Panc1 (cell line): ENCODE measurements at places on chromosomes 2 and 18.

DNA sequence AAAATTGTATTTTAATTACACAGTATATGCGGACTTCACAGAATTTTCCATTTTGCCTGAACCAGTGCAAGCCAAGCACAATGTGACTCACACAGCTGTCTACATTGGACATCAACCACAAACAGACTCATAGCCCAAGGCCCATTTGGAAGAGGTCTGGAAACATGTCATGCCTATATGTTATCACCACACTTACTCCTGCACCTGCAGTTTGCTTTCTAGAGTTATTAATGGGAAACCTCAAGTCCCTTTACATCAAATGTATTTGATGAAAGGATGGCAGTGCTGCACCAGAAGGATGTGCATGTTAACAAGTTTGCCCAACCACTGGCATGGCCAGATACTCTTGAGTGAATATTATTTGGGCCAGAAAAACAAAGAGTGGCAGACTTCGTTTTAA, 548.9 kb upstream of the CDH2 start:
- DNase-seq, result no peak

DNA sequence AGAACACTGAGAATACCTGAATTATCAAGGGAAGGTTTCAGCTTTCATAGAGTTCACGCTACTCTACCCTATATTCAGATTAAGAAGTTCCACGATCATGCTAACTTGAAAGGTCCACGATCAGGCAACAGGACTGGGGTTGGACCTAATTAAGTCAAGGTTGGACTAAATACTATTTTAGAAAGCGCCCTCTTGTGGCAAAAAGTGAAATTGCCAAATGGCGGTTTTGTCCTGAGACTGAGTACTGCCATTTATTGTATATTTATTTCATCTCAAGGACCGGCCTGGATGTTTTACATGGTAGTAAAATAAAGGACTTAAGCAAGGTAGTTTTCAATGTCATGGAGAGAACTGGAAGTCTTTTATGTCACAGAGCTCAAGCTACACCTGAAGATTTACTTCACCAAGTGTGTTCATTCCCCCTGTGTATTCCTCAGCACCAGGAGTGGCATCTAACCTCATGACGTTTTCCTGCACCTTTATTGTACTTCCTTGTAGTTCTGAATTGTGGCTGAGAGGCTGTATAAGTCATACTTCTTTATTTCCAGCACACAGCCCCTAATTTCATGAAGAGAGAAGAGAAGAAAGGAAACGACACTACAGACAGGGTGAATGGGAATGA, 56.8 kb downstream of the SRD5A2 start:
- DNase-seq, result peak; percentile 33

GRCh38 chr18:26190506-26190905, 35.7 kb upstream of the TAF4B start:
- no peak for DNase-seq

DNA sequence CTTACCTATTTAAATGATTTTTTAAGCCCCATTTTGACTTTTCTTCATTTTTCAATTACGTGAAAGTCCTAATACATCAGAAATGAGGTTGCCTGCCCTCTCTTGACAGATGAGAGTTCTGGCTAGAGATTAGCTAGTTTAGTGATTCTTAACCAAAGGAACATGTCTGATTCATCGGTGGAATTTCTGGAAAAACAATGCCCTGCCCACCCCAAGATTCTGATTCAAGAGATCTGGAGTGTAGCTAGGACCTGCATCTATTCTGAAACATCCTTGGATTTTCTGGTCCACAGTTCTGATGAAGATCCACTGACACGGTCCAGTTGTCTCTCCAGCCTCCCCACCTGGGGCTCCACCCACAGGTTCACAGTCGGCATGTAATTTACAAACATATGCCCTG, 111.2 kb downstream of the KLF7 start:
- DNase-seq, result no peak

DNA sequence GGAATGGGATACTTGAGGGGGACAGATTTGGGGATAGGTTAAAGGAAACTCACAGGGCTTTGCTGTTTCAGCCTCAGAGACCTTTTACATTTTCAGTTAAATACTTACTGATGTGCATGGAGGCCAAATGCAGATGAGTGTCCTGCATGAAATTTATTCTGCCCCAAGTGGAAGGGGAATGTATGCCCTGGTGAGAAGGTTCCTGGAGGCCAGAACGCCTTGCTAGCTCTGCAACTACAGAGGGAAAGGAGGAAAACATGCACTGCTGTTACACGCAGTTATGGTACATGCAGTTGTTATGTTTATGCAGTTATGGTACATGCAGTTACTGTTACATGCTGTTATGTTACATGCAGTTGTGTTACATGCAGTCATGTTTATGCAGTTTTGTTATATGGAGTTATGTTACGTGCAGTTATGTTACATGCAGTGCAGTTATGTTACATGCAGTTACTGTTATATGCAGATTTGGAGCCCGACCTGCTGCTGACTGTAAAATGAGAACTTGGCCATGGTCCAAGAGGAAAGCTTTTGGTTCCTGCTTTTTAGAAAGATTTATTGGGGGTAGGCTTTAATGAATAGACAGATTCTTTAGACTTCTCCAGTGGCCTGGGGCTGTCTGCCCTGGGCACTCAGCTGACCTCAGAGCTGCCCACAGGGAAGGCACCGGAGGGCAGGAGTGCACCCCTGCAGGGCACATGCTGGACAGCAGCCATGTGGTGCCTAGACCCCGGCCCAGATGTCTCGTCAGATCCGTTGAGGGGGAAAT, 84.1 kb downstream of the LDLRAD4 start:
- DNase-seq, result no peak

GRCh38 chr2:77629539-77629938, 107.4 kb upstream of the LRRTM4 start:
- DNase-seq, result no peak

DNA sequence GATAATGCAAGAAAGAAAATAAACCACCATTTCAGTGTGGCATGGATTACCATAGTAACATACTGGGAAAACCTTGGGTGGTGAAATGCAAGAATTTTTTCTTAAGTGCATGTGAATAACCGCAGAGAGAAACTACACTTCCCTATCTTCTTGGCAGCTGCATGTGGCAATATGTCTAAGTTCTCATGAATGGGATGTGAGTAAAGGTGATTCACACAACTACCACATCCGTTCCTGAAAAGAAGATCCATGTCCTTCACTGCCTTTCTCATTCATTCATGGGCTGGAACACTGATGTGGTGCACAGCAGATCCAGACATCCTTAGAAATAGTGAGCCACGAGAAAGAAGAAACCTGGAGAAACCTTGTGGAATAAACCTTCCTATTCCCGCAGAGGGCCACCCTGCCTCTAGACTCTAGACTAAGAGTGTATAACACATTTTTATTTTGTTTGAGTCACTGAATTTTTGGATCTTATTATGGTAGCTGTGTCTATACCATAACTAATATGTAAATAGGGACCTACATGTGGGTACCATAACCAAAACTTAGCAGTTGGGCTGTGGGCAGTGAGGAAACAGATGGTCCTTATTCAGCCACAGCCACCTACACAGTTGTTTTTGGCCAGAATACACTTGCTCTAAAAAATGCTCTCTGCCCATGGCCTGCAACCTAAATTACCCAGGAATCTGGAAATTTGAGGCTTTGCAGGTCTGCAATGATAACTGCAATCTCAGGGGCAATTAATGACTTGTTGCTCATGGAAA, 573.3 kb downstream of the LRP1B start:
- peak; percentile 25 for DNase-seq

- DNase-seq, result no peak
Observed at GRCh38 chr2:50514901-50515300, 517.0 kb downstream of the NRXN1 start.

DNA sequence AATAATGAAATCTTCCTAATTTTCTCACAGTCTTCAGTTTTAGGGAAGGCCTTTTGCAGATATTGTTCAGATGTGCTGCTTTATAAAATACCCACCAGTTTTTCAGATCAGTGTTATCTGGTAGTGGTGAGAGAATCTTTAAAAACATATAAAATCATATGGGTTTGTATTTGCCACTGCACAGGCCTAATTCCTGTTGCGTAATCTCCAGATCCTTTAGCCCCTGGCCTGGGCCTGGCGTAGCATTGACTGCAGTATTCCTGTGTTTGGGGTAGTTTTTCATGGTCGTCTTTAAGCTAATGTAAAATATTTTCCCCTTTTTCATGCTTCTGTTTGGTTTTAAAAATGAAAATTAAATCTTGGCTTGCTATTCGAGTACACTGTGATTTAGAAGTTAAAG, 43.2 kb downstream of the TSHZ1 start:
- no peak for DNase-seq

DNA sequence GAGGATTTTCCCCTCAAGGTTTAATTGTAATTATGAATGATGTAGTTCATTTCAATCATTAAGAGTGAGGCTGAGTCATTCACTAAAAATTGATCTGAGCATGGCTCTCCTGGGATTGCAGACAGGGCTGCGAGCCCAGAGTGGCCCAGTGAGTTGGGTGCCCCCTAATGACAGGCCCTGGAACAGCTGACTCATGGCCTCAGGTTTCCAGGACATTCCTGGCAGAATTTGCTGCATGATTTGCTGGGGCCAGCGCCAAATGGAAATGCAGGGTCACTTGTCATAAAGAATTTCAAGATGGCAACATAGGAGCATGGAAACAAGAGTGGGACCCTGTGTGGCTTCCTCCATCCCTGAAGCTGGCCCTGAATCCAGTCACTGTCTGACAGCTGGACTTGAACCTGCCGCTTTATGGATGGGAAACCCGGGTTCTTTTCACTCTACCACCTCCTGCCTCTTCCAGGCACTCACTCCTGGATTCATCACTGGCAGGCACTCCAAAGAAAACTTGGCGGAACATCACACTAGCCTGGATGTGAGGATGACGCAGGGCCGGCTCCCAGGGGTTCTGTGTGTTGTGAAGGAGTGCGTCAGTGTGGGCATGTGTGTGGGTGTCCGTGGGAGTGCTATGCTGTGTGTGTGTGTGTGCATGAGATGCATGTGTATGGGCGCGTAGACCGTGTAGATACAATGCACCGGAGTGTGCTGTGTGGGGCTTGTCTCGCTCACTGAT, 15.2 kb downstream of the OTOF start:
- no peak for DNase-seq

DNA sequence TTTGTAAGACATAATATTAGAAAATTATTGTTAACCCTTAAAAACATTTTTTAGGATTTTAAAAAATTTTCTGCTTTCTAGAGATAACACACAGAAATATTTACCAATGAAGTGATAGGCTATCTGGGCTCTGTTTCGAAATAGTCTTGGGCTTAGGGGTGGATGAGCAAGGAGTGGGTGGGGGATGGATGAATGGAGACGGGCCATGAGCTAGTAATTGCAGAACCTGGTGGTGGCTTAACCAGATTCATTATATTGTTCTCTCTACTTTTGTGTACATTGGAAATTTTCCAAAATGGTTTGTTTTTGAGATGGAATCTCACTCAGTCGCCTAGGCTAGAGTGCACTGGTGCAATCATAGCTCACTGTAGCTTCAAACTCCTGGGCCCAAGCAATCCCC, 89.6 kb downstream of the TCF7L1 start:
- no peak for DNase-seq

DNA sequence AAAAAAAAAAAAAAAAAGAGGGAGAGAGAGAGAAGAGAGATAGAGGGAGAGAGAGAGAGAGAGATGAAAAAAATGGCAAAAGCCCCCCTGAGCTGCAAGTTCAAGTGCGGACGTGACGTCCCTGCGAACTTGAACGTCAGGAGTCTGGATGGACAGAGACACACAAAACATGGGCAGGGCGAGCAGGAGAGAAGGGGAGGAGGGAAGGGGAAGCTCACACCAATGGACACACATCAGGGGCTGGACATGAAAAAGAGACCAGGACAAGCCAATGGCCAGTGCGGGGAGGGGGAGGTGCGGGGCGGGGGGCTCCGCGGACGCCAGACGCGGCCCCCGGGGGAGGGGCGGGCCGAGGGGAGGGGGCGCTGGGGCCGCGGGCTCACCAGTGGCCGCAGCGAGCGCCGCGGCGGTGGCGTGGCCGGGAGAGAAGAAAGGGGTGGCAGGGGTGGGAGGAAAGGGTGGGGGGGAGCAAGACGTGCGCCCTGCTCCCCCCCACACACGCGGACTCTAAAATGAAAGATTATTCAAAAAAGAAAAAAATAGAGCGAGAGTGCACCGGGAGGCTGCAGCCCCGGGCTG, at the start of gene BCL11A:
BCL11A (minus strand) TSS at position 160 of the 579 bp plus-strand sequence. CDS start 384 bp downstream, outside the sequence.
- no peak for DNase-seq

- DNase-seq, result no peak
Observed at GRCh38 chr2:174600349-174600748, 2.7 kb upstream of the WIPF1 start.

GRCh38 chr2:96264656-96265348, 995 bp downstream of the TMEM127 start:
- DNase-seq, result no peak

- no peak for DNase-seq
Observed at GRCh38 chr2:3475771-3476170, 43.6 kb downstream of the ADI1 start.

GRCh38 chr2:168210216-168210894, 37.0 kb downstream of the STK39 start:
- DNase-seq, result no peak

GRCh38 chr2:41997561-41997960, 50.3 kb upstream of the PKDCC start:
- DNase-seq, result no peak

- DNase-seq, result no peak
Observed at GRCh38 chr2:191661097-191661924, 16.6 kb upstream of the NABP1 start.

- no peak for DNase-seq
Observed at GRCh38 chr2:176104316-176105077, 2.6 kb upstream of the HOXD11 start.

GRCh38 chr2:172195836-172196376, 93.2 kb upstream of the DLX2 start:
- no peak for DNase-seq

DNA sequence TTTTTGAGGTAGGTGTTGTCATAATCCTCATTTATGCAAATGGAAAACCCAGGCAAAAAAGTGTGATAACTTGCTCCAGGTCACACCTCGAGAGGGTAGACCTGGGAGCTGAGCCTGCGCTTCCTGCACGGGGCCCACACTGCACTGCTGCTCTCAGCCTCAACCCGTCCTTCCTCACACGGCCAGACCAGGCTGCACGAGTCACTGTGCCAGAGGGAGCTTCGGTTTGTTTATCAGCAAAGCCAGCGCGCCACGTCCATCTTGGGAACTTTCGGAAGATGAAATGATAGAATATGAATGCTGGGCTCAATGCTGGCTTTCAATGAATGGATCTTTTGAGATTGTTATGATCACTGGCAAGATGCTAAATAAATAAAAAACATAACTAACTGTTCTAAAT, 14.4 kb downstream of the COPS9 start:
- no peak for DNase-seq

- no peak for DNase-seq
Observed at GRCh38 chr2:240825476-240825875, 5.5 kb upstream of the KIF1A start.

DNA sequence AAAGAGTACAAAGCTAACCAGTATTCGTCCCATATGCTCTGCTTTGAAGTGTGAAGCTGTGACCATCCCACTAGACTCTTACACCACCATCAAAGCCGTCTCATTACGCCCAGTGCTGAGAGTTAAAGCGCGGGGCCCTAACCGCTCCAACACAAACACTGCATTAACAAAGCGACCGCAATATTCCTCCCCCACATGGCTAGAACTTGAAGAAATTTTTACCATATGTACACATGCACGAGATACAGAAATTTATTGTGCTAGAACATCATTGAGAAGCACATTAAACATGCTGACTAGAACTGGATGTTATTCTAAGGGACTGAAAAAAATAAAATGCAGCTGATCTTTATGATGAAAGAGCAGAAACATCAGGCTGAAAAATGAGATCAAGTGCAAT, 20.5 kb downstream of the FTCDNL1 start:
- no peak for DNase-seq

- no peak for DNase-seq
Observed at GRCh38 chr2:36497570-36498163, 100.3 kb downstream of the FEZ2 start.
